ENCODE measurements at places on chromosomes 16 and 17.

DNA sequence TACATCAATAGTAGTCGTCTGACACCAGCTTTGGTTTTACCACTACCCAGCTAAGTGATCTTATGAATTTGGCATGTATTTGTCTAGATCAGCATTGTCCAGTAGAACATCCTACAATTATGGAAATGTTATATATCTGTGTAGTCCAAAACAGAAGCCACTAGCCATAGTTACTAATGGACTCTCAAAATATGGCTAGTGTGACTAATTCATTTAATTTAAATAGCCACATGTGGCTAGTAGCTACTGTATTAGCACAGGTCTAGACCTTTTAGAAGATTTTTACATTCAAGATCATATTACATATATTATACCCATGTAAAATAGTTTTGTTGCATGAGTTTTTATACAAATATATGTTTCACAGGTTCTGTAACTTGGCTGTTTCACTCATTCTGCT, 27.0 kb upstream of the NFAT5 start:
- DNase-seq, result no peak

- no peak for DNase-seq
Measured at GRCh38 chr17:75442168-75443103, 14.0 kb upstream of the TMEM94 start.

DNA sequence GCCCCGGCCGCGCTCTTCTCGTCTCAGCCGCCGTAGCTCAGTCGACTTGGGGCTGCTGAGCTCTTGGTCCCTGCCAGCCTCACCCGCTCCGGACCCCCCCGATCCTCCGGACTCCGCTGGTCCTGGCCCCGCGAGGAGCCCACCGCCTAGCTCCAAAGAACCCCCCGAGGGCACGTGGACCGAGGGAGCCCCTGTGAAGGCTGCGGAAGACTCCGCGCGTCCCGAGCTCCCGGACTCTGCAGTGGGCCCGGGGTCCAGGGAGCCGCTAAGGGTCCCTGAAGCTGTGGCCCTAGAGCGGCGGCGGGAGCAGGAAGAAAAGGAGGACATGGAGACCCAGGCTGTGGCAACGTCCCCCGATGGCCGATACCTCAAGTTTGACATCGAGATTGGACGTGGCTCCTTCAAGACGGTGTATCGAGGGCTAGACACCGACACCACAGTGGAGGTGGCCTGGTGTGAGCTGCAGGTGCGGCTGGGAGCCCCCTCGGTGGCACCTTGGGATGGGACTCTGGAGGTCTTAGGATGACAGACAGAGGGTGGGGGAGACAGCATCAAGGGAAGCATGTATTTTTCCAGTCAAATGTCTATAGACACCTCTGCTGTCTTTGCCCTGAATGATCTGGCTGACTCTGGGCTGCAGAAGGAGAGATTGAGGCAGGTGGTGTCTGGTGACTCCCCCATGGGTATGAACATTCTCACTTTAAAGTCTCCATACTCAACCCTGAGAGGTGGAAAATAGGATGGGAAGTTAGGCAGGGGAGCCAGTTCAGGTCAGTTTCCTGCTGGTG, 635 bp downstream of the WNK4 start:
- DNase-seq, result no peak

DNA sequence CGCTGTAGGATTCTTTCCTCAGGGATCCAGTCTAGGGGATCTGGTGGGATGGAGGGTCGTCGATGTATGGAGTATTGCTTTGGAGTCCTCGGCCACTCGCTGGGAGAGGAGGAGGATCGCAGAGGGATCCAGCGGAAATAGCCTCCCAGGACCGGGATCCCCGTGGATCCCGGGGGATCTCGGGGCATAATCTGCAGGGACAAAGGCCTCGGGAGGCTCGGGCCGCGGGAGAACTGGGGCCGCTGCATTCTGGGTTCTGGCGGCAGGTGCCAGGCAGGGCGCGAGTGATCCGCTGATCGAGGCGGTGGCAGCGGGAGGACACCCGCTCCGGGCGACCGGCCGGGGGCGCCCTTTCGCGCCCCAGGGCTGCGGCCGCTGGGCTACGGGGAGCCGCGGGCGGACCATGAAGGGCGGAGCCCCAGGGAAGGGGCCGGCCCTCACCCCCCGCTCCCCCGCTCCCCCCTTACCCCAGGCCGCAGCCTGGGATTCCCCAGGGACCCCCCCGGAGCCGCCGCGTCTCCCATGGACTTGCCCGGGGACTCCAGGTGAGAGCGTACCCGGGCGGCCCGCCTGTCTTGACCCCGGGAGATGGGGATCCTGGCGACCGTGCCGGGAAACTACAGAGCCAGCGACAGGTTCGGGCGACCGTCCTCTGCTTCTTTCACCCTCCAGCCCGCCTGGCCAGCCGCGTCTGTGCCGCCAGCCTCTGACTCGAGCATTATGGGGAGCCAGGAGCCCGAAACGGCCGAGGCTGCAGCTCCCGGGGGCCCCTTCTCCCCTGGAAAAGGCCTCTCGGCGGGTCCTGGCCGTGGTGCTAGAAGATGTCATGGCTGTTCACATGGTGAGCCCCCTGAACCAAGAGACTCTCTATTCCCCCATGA, 604 bp downstream of the PRR14 start:
- DNase-seq, result no peak

DNA sequence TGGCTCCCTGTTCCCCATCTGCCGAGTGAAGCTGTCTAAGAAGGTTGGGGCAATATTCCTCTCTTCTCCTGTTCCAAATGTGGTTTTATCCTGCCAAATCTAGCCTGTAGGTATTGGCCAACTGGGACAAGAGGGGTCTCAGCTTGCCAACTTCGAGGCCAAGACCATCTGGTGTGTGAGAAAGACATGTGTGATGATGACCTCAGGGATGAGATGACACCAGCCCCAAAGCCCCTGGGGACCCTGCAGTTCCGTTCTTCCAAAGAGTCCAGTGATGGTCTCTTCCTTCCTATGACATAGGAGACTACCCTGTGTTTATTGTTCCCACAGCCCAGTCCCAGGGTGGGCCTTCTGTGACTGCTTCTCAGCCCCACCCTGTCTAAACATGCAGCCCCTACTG, 34.8 kb upstream of the ADAMTS18 start:
- no peak for DNase-seq

- DNase-seq, result no peak
Measured at GRCh38 chr17:74840989-74841666, 18.6 kb downstream of the GRIN2C start.

DNA sequence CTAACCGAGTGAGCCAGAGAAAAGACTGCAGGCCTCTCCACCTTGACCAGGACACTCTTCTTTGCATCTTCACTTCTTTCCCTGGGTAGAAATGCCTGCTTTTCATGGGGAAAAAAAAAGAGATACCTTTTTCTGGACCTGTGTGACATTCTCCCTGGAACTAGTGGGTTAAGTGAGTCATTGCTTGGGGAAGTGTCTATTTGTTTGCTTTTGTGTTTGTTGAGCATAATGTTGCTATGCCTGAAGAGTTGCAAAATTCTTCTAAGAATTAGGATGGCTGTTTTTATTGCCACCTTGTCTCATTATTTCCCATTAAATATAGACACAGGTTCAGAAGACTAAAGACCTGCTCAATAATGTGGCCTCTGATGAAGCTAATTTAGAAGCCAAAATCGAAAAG, 18.8 kb downstream of the CLUAP1 start:
- DNase-seq, result no peak

- no peak for DNase-seq
Measured at GRCh38 chr17:29592850-29593551, at the start of gene ANKRD13B. Gene ANKRD13B (plus strand): TSS chr17:29593132. CDS start chr17:29593622, 490 bp downstream.

GRCh38 chr17:80591788-80592187, 47.1 kb downstream of the RPTOR start:
- DNase-seq, result no peak

DNA sequence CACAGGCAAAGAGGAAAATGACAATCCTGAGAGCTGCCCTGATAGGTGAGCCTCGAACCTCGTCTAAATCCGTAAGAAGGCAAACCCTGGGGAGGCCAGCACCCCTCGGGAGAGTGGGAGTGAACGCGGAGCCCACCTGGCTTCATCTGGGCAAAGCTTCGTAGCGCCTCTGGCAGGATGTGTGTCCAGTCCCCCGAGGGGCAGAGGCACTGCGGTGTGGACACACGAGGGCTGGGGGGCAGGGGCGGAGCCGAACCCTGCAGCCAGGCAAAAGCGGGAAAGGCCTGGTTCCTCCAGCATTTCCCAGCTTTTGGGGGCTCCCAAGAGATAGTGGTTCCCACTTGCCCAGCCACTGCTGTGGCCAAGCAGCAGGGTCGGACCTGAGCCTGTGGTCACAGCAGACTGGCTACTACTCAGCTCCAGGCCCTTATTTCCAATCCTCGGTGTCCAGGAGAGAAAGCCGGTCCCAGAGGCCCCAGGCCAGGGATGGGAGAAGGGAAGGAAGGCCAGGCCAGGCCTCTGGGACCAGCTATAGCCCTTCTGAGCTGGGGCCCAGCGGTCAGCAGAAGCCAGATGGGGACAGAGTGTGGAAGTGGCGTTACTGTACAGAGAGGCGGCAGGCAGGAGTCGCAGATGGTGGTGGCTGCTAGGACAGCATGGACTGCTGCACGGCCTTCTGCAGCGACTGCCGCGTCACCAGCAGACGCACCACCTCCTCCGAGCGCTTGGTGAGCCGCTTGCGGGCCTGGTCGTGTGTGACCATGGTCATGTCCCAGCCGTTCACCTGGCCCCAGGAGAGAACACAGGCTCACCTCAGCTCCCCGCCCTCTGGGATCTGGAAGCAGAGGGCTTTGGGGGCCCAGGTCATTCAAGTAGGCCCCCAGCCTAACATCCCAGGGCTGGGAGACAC, 5.0 kb downstream of the TAX1BP3 start:
- no peak for DNase-seq

DNA sequence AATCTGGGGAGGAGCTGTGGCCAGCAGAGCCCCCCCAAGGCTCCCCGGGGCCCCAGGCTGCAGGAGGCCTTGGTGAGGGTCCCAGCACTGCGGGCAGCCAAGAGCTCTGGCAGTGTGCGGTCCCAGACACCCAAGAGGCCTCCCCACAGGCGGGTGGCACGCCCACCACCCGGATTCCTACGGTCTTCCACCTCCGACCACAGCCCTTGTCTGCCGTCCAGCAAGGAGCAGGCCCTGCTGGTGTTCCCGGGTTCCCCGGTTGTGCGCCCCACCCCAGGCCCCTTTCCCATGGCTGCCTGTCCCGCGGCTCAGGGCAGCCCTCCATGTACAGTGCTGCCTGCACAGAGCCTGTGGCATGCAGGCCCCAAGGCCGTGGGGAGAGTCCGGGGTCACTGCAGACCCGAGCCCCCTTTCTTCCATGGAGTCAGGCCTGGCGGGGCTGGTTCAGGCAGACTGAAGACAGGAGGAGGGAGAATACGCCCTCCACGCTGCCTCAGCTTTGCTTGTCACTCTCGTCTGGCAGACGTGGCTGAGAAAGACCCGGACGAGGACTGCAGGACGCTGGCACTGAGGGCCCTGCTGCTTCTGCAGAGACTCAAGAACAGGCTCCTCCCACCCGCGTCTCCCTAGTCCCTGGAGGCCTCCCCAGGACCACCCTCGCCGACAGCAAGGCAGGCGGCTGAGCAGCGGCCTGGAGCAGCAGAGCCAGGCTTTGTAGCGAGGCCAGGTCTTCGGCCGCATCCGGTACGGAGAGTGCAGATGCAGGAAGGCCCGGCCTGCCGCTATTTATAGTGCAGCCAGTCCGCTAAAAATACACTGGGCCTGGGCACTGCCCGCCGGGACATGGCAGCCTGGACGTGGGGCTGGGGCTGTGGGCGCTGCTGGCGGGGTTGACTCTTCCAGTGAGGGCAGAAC, 16.4 kb downstream of the TELO2 start:
- no peak for DNase-seq

GRCh38 chr17:44673893-44674292, 15.7 kb downstream of the CCDC43 start:
- no peak for DNase-seq

DNA sequence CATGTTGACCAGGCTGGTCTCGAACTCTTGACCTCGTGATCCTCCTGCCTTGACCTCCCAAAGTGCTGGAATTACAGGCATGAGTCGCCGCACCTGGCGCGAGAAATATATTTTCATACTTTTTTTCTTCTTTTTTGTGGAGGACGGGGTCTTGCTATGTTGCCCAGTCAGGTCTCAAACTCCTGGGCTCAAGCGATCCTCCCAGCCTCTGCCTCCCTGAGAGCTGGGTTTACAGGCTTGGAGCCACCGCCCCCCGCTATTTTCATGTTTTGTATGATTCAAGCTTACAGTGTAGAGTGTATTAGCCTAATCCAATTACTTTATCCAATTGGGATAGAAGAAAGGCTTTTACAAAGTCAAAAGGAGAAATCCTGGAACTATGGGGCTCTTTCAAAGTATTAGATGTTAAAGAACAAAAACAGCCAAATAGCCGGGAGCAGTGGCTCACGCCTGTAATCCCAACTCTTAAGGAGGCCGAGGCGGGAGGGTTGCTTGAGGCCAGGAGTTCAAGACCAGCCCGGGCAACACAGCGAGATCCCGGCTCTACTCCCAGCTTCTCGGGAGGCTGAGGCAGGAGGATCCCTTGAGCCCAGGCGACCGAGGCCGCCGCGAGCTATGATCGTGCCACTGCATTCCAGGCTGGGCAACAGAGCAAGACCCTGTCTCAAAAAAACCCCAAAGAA, 1.4 kb upstream of the MAP1LC3B start:
- DNase-seq, result no peak

GRCh38 chr17:37605081-37605480, 4.1 kb downstream of the SYNRG start:
- DNase-seq, result no peak

- no peak for DNase-seq
Measured at GRCh38 chr17:79812353-79813258, 15.7 kb upstream of the CBX8 start.

- no peak for DNase-seq
Measured at GRCh38 chr16:1222553-1223354, 2.3 kb downstream of the TPSG1 start.

DNA sequence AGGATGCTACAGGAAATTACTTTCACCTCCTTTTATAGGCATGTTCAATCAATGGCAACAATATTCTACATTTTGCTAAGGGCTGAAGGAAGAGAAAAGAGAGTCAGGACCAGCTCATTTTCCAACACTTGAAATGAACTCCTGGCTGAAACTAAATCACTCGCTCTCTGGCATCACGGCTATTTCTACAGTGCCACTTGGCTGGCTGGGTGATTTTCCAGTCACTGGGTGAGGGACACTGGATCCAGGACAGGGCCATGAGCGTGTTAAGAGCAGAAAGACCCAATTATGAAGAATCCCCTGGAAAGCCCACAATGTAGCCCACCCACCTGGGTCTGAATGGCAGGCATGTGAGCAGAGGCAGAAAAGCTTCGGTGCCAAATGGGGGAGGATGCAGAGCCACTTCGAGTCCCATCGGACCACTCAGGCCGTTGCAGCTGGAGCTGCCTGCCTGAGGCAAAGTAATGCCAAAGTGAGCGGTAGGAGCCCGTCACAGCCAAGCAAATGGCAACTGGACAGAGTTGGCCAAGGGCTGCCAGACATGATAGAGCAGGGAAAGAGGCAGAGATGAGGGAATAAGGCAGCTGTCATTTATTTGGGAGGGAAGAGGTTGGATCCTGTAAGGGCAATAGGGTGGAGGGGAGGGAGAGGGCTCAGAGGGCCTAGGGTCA, 246.2 kb downstream of the STX8 start:
- DNase-seq, result no peak

- DNase-seq, result no peak
Measured at GRCh38 chr17:57385975-57386374, 129.7 kb downstream of the MSI2 start.

GRCh38 chr17:59620518-59621259, 994 bp downstream of the CLTC start:
- DNase-seq, result no peak

Data from NCI-H1048 (cell line).